ENCODE measurements at places on chromosomes 2 and 18.
A peak's percentile ranks its signal among the peaks of the same experiment; 100 is the strongest.

DNA sequence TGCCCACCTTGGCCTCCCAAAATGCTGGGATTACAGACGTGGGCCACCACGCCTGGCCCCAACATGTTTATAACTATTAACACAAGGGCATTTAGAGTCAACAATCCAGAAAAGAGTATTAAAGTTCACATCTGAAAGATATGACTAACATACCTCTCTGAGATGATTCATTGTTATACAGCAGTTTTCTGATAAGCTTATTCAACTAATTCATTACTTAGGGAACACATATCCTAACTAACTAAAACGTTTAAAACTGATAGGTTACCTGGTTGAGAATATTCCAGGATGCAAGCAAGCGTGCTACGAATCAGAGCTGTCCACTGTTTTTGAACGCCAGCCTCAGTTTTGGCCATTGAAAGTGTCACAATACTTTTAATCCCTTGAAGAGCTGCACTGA is 34.0 kb upstream of the STRN start:
- no peak for DNase-seq

DNA sequence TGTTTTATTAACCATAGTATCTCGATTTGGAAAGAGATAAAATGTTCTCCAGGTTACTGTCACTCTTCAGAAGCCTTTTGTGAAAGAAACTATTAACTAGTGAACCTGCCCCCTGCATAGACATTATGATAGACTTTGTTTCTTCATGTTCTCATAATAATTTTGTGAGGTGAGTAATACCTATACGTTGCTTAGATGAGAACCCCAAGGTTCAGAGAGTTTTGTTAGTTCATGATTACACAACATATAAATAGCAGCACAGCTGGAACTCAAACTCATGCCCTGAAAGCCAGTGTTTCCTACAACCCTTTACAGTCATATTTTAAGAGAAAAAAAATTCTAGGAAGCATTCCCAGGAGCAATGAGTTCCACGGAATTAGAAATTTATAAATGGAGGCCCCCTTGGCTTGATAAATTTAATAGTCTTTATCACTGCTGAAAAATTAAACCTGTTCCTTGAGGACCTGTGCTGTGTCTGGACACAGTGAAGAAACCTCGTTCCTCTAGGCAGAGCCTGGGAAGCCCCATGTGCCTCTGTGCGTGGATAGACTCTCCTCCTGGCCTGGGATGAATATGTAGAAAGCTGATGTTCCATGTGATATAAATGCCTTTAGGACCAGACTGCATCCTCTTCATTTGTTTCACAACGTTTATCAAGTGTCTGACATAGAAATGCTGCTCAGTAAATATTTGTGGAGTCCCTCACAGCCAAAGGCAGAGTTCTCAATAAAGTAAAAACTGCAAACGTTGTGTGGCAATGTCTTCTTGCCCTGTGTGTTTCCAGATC is 1257.0 kb upstream of the GYPC start:
- no peak for DNase-seq

DNA sequence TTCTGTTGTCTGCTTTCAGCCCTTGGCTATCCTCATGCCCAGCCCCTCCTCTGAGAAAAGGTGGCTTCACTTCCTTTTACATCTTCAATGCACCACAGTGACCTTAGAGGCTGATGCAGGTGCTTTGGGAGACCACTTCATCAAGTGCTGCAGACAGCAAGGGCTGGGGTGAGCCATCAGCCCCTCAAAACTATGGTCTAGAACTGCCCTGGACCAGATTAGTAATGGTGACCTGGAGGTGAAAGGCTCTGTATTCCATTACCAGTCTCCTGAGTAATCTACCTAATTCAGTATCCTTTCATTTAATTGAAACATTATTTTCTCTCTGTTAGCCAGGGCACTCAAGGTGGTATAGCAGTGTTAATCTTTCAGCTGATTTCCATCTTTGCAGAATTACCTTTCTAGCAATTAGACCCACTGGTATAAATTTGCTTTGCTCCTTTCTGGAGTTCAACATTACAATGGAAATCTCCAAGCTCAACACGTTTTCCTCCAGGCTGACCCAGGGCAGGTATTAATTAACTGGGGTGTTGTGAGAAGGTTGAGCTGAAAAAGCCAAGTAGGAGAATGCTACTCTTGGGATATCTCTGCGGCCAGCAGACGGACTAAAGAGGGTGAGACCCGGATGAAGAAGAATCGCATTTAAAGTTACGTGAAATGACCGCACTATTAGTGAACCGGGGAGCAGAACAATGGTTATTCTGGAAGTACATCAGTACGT is 469.0 kb downstream of the MEIS1 start:
- no peak for DNase-seq

DNA sequence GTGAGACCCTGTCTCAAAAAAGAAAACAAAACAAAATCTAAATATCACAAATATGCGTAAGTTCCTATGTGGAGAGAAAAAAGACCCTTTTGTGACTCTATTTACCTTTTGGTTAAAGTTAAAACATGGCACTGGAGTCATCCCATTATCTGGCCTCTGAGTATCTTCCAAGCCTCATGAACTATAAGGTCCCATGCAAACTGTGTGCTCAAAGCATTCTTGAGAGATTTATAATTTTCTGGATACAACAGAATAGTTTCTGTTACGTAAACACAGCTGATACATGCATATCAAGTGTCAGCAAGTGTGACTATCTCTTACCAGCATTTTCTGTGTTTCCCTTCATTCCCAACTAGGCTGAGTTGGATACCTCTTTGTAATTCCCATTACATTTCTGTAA is 8.8 kb upstream of the NOSTRIN start:
- no peak for DNase-seq

- DNase-seq: no peak
Observed at GRCh38 chr2:113872201-113872600, 17.7 kb upstream of the ACTR3 start.

DNA sequence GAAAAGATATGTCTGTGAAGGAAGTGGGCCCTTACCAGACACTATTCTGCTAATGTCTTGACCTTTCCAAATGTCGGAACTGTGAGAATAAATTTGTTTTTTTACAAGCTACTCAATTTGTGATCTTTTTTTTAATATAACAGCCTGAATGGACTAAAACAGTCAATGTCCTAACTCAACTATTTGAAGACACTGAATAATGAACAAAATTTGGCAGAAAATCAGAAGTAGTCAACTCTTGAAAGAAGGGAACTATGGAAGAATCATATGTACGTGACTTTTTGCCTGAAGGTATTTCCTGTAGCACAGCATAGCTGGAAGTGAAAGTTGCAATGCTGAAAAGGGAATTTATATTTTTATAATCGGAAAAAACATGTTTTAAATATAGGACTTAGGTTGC is 351.8 kb upstream of the TFPI start:
- DNase-seq: no peak

DNA sequence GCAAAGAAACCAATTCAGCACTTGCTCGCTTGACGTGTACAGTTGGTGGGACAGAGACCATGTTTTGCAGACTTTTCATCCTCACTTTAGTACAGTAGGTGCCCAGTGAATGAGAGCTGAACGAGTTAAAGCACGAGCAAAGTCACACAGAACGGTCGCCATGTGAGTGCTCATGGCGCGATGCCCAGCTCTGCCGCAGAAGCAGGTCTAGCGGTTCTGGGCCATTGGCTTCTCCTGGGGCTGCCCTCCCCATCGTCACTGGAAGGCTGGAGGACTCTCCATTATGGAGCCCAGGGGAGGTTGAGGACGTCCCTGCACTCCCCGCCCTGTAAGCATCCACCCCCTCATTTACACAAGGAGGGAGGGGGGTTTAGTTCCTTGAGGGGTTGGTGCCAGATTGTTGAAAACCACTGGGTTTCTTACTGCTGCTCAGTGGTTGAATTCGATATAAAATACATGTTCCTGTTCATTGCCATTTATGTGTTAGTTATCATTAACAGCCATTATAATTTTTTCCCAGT is 24.9 kb downstream of the PTGR3 start:
- no peak for DNase-seq

- no peak for DNase-seq
Observed at GRCh38 chr2:36271266-36271665, 84.3 kb upstream of the CRIM1 start.

- DNase-seq: no peak
Observed at GRCh38 chr2:28680657-28681056, 71.0 kb upstream of the PPP1CB start.

DNA sequence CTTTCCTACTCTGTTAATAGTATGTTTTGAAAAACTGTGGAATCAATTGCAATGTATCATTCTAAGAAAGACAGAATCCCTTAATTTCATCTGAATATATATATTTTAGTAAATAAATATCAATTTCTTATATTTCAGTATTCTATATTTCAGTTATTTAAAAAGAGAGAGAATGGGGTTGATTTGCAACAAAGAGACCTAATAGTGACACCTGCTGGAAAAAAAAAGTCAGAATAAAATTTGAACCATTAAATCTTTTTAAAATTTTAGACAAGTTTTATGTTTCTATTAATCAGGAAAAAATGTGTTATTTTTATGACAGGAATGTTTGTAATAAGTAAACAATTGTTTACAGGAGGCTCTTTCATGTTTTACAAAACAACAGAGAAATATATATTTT is 20.7 kb upstream of the CCNT2 start:
- DNase-seq: no peak

- peak; percentile 77 for DNase-seq
Observed at GRCh38 chr2:111100765-111101162, 19.9 kb upstream of the BCL2L11 start.

GRCh38 chr2:167322795-167323194 is 434.5 kb downstream of the XIRP2 start:
- DNase-seq: no peak

- peak; percentile 78 for DNase-seq
Observed at GRCh38 chr2:219155054-219155644, 5.5 kb downstream of the NHEJ1 start.

- DNase-seq: no peak
Observed at GRCh38 chr2:157853211-157853610, 22.9 kb downstream of the ACVR1 start.

- DNase-seq: no peak
Observed at GRCh38 chr2:164589522-164589921, 31.8 kb downstream of the GRB14 start.

DNA sequence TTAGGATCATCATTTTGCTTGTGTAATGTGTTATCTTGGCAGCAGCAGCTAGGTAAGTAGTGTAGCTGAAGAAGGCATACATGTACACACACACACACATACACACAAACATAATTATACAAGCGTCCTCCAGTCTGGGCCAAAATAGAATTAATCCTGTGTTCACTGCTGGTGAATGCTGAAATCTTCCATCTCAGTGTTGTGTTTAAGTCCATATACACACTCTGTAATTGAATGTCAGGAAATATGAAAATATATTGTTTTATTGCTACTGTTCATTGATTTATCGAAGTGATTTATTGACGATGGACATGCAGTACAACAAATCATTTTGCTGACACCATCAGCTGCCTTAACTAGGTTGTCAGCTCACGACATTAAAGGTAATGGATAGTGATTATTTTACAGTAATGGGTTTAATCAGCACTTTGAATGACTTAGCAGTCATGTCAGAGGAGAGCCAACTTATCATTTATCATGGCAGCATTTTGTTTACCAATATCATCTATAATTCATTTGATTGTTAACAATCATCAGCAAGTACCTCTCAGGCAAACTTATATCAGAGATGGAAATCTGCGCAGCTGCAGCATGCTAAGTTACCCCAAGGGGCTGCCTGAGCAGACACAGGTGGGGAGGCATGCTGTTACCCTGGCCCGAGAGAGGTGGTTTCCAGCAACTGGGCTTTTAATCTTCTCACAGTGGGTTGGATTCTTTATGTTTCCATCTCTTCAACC is 83.7 kb upstream of the FSHR start:
- DNase-seq: no peak

DNA sequence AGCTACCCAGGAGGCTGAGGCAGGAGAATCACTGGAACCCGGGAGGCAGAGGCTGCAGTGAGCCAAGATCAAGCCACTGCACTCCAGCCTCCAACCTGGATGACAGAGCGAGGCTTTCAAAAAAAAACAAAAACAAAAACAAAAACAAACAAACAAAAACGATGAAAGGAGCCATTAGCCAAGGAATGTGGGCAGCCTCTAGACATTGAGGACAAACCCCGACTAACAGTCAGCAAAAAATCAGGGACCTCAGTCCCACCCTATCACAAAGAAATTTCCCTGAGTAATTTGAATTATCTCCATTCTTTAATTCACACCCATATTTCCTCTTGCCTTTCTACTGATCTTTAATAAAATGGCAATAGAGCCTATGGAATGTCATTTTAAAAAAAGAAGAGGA is 75.8 kb downstream of the MBD2 start:
- DNase-seq: no peak
